ENCODE measurements at places on chromosomes 6 and 20. TPM values are rescaled to one million over a fixed set of nuclear protein-coding genes. Genes with fewer than 3 reads are reported as not detected.
A peak's percentile ranks its signal among the peaks of the same experiment; 100 is the strongest.

- no peak overlapping the region for H3K27ac ChIP-seq
- no peaks in the 10 kb centered on the region for H3K4me1 ChIP-seq
- no peaks in the 10 kb centered on the region for H3K36me3 ChIP-seq
These were observed 100.3 kb upstream of the SIRPG start for GRCh38 chr20:1757606-1758512.

DNA sequence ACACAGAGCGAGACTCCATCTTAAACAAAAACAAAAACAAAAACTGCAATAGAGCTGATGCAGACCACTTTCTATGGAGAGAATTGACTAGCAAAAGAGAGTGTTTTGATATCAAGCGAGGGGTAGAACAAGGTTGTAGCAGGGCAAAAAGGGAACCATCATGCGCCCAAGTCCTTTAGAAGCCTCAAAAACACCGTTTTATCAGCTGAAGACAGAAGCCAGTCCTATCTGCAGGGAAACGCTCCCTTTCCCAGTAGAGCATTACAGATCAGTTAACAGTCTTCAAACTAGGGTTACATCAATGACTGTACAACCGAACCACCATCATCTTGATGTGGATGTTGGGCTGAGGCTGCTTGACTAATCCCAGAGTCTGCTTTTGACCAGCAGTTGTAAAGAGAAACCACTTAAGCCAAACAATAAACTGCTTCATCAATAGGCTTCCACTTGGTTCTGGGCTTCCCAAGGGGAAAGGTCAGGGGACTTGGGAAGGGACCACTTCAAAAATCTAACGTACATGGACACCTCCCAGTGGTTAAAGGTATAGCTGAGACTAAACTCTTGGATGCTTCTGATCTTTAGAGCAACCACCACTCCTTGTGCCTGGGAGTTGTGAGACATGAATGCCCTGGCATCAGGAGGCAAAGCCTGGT is 59.6 kb upstream of the SPDEF start:
- H3K36me3 ChIP-seq = peaks cover 13% of the 10 kb centered on the region
- no peak for DNase-seq

- H3K4me1 ChIP-seq = peaks cover 2% of the 10 kb centered on the region
- H3K27ac ChIP-seq = no peak overlapping the region
- H3K27me3 ChIP-seq = no peaks in the 10 kb centered on the region
- no peaks in the 10 kb centered on the region for H3K36me3 ChIP-seq
- no peak overlapping the region for H3K4me3 ChIP-seq
These were observed 21.4 kb downstream of the ARFGEF3 start for GRCh38 chr6:138182939-138183789.

DNA sequence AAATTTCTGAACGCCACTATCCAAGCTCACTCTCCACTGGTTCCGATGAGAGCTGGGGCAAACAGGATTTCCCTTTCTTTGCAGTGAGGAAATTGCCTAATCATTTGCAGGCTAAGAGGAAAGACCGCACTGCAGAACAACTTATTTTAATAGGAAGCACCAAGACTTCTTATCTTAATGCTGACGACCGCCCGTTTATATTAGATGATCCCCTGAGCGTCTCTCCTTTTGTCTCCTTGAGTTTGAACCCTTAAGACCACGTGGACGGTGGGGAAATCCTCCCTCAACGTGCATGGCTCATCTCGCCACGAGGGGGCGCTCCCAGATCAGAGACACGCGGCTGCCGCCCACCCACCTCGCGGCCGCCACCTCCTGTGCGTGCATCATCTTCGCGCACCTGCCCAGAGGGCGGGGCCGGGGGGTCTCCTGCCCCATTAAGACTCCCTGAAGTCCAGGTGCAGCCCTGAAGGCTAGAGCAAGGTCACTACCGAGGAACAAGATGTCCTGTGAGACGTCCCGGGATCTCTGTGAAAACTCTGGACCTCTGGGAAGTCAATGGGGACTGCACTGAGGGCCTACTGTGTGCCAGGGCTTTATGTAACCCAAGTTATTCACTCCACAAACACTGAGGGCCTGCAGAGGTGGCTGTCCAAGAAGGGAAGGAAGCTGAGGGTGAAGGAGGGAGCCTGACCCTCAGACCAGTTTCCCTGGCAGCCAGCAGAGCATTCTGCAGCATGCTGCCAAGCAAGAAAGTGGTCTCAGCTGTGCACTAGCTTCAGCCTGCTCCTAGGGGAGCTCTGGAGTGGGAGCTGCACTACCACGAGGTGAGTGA is 28.1 kb downstream of the PDYN start:
- peak; percentile 75 for DNase-seq
- peaks cover 10% of the 10 kb centered on the region for H3K27me3 ChIP-seq
- H3K4me3 ChIP-seq = no peak overlapping the region
- H3K4me1 ChIP-seq = peaks cover 21% of the 10 kb centered on the region
- H3K27ac ChIP-seq = peak overlapping the region; percentile 27
- no peaks in the 10 kb centered on the region for H3K36me3 ChIP-seq

Gene CASS4
- 23.9 TPM for total RNA-seq

Gene KCNK16
- total RNA-seq = not detected

Gene LBP
- total RNA-seq = not detected

All from lower lobe of right lung (tissue), 2 donors.